Activated CD4-positive, alpha-beta T cell treated with anti-CD3 and anti-CD28 coated beads for 24 hours (primary cell): ENCODE measurements at places on chromosomes 6 and 20.

- DNase-seq = no peak
Observed at GRCh38 chr6:22412994-22413393, 116.2 kb upstream of the PRL start.

- DNase-seq = no peak
Observed at GRCh38 chr20:22687676-22688349, 103.4 kb upstream of the FOXA2 start.

- DNase-seq = no peak
Observed at GRCh38 chr6:23031986-23032385, 462.6 kb downstream of the HDGFL1 start.

- no peak for DNase-seq
Observed at GRCh38 chr6:33742837-33743236, 3.9 kb downstream of the IP6K3 start.

- DNase-seq = no peak
Observed at GRCh38 chr6:178119-178518, 114.2 kb upstream of the DUSP22 start.

- DNase-seq = no peak
Observed at GRCh38 chr6:134437376-134437775, 119.5 kb upstream of the SGK1 start.

DNA sequence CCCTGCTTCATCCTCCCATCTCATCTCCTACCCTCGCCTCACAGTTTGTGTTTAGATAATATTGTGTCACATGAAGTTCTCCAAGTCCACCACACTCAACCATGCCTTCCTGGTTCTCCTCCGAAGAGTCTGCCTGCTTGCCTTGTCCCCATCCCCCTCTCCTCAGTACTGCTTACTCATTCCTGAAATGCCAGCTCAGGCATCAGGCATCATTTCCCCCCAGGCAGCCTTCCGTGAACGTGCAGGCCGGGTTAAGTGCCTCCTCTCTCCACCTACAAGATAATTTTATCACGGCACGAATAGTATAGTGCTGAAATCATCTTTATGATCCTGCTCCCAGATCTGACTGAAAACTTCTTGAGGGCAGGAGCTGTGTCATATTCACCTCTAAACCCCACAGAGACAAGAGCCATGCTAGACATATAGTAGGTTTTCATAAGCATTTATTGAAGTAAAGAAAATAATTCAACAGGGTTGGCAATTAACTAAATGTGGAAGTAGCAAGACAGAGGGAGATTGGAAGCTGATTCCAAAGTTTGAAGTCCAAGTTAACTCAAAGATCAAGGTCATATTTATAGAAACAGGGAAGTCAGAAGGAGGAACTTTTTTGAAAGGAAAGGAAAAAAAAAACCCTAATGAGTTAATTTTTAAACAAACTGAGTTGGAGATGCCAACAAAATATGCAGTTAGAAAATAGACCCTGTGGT lies 48.7 kb upstream of the BMP2 start:
- DNase-seq = no peak

- no peak for DNase-seq
Observed at GRCh38 chr6:36546308-36546919, 865 bp downstream of the STK38 start.
